Right atrium auricular region (tissue), 2 donors: ENCODE measurements at places on chromosomes 2 and 18. TPM values are rescaled to one million over a fixed set of nuclear protein-coding genes. Genes with fewer than 3 reads are reported as not detected.

- no peak for DNase-seq
Observed at GRCh38 chr2:180413336-180413735, 406.2 kb upstream of the CWC22 start.

- no peak for DNase-seq
Observed at GRCh38 chr18:66582211-66582610, 21.7 kb downstream of the CDH19 start.

GRCh38 chr2:109125593-109126500 lies 3.2 kb upstream of the SH3RF3 start:
- DNase-seq = no peak

DNA sequence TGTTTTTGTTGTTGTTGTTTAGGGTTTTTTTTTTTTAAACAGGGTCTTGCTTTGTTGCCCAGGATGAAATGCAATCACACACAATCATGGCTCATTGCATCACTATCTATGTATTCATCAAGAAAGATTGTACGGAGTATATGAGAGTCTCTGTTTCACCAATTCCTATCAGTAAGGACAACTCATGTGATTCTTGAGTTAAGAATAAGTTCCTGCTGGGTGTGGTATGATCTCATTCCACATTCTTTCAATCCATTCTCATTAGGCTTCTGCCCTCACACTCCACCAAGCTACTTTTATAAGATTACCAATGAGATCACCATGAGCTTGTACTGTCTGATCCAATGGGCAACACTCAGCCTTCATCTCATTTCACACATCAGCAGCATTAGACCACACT lies 9.1 kb upstream of the AP1S3 start:
- DNase-seq = no peak

Gene SERPINB13
- total RNA-seq = not detected
